Neural progenitor cell (in vitro differentiated cells): ENCODE measurements at places on chromosomes 16 and 17.

GRCh38 chr17:71149607-71150006 is 971.2 kb upstream of the SOX9 start:
- no peak for DNase-seq

DNA sequence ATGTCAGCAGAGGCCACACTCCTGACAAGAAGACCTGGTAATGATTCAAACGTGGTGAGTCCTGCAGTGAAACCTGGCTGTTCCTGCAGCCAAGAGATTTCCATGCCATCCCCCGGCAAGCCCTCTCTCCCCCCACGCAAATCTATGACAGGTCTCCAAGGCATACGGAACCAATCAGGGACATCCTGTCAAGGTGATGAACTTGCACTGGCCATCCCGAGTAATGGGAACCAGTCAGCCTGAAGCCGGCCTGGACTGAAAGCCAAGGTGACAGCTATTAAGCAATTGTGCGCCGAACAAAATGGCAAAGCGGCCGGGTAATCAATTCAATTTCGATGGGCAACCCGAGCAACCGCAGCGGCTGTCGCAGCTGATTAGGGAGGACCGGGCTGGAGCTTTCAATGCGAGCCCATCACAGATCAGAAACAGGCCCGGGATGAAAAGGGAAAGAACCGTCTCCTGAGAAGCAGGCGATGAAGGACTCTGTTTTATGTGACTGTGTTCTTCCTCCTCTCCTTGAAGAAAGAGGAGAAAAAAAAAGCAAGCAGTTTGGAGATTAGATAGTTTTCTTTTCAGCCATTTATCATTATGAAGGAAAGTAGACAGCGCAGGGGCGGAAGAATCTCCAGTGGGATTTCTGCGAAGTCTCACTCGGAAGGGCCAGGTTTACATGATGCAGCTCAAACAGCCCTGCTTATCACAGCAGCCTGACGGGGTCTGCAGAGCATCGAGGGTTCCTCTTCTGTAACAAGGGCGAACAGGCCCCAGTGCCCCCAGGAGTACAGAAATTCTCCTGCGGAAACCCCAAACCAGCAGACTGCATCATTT is 35.2 kb downstream of the TBX4 start:
- no peak for DNase-seq

DNA sequence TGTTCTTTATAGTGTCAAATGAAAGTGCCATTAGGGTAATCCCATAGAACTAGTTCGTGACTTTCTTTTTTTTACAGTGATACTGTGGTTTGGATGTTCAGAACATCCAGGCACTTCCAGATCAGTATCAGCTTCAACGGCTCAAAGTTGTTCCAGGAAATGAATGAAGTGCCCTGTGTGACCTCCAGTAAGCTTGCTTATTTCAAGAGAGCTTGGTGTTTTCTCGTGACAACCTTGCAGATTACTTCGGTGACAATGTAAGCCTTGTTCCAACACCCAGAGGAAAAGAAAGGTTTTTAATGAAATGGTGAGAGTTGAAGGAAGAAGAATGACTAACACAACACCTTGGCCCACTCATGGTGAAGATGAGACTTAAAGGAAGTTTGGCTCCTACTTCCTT is 16.0 kb upstream of the KCNJ16 start:
- DNase-seq, result no peak

GRCh38 chr17:81551458-81552243 is 502 bp downstream of the FAAP100 start:
- peak; percentile 49 for DNase-seq

DNA sequence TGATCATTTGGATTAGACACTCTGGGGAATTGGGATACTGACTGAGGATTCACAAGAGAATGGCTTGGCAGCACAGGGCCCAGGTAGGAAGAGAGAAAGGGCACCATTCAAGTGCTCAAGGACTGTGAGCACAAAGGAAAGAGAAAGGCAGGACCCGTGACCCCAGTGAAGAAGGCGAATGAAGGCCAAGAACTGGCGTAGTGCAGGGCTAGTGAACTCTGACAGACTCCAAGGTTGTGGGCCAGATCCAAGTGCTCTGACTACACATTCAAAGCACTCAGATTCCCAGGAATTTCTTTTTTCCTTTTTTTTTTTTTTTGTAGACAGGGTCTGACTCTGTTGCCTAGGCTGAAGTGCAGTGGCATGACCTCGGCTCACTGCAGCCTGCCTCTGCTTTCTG is 5.0 kb downstream of the GTF3C1 start:
- DNase-seq, result no peak
